Islet precursor cell (in vitro differentiated cells): ENCODE measurements at places on chromosomes 7 and 10.

DNA sequence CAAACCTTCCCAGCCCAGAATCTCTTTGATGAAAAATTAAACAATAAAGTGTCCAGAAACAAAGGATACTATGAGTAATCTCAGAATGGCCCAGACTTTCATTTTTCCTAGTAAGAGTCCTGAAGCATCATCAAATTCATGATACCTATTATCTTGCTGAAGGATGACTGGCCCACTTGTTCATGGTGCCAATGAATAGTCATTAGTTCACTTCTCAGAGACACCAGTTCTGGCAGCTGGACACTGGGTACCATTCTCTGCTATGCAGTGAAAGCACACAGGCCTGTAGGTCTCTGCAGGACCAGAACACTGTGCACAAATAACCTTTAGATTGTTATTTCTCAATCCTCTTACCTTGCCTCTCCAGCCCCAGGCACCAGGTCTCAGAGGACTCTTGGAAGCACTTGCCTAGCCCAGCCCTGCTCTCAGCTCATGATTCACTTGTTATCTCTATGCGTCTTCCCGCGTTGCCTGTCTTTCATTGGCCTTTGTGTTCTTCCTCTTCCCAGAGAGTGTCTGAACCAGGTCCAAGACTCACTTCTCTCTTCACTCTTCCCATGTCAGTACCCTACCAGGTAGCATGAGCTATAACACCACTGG, 98.1 kb upstream of the AGBL3 start:
- DNase-seq: peak; percentile 80

DNA sequence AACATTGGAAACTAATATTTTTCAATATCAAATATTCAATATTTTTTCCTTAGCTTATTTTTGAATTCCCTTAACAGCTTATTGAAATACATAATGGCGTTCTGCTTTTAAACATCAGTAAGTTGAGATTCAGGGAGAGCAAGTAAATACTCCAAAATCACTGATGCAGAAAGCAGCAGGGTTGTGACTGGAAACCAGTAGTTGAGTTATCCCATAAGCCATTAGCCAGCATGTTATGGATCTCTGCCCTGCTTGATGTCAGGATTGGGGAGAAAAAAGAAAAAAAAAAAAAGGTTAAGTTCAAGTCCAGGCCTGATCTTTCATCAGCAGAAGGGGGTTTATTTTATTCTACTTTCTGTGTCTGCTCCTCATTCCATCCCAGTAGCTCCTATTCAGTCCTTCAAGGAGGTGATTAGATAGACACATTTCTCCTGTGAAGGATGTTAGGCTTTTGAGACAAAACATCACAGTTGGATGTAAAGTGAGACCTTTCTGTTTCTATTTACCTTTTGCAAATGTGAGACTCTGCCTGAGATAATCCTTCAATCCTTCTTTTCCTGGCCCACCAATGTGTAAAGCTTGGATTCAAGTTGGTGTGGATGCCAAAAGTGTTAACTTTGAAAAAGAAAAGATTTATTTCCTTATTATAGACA, 110.9 kb upstream of the HDAC9 start:
- no peak for DNase-seq

- no peak for DNase-seq
These were observed 38.4 kb downstream of the SLC39A12 start for GRCh38 chr10:17989908-17990767.

GRCh38 chr7:2757904-2758672, 70.1 kb downstream of the AMZ1 start:
- peak; percentile 97 for DNase-seq

GRCh38 chr7:126361183-126361582, 891.6 kb downstream of the GRM8 start:
- no peak for DNase-seq

DNA sequence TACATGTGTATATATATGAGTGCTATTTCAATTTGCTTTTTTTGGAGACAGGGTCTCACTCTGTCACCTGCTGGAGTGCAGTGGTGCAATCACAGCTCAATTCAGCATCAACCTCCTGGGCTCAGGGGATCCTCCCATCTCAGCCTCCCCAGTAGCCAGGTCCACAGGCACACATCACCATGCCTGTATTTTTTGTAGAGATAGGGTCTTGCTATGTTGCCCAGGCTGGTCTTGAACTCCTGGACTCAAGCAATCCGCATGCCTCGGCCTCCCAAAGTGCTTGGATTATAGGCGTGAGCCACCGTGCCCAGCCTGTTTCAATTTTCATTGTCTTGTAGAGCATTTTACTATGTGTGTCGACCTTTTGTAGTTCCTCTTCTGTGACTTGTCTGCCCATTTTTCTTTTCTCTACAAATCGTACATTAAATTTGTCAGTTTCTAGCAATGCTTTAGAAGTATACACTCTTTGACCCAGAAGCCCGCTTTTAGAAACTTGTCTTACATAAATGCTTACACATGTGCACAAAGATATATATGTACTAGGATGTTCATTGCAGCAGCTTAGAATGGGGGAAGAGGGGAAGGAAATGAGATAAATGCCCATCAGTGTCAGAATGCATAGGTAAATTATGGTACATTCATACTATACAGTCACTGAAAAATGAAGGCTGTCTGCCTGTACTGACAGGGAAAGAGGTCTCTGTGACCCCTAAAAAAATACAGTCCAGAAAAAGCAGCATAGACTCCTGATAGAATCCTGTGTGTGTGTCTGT, 12.2 kb upstream of the RFC2 start:
- no peak for DNase-seq

- no peak for DNase-seq
These were observed 380 bp downstream of the NAT16 start for GRCh38 chr7:101179713-101180112.

- DNase-seq: no peak
These were observed 36.9 kb downstream of the STK32C start for GRCh38 chr10:132270721-132271457.

DNA sequence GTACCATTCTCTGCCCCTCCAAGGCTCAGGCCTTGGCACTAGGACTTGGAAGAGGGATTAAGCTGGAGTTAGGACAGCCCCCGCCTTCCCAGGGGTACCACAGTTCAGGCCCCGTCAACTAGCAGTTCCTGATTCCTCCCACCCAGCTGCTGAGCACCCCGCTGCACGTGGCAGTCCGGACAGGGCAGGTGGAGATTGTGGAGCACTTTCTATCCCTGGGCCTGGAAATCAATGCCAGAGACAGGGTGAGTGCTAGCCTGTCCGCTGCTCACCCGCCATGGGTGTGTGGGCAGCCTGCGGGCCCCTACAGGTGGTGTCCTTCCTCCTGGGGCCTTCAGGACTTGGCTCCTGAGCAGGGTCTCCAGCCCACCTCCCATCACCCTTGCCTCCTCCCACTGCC, 2.0 kb upstream of the HOGA1 start:
- no peak for DNase-seq
